ENCODE measurements at places on chromosomes 5 and 9. TPM values are rescaled to one million over a fixed set of nuclear protein-coding genes. Genes with fewer than 3 reads are reported as not detected.

- H3K4me1 ChIP-seq: peaks cover 6% of the 10 kb centered on the region
- H3K4me3 ChIP-seq: peak overlapping the region; percentile 47
- peak; percentile 55 for DNase-seq
- no peaks in the 10 kb centered on the region for H3K36me3 ChIP-seq
Measured at GRCh38 chr5:80960531-80961375, 590 bp downstream of the RASGRF2 start.

DNA sequence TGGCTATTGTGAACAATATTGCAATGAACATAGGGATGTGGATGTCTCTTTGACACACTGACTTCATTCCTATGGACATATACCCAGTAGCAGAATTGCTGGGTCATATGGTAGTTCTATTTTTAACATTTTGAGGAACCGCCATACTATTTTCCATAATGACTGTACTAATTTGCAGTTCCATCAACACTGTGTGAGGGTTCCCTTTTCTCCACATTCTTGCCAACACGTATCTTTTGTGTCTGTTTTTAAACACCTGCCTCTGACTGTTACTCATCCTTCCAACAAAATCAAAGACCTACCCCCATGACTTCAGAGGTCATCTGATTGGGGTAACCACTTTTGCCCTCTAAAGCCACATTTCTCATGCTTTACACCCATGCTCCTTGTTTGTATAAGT is 133.5 kb downstream of the MED27 start:
- H3K4me1 ChIP-seq: no peaks in the 10 kb centered on the region
- H3K36me3 ChIP-seq: no peaks in the 10 kb centered on the region
- H3K27me3 ChIP-seq: no peaks in the 10 kb centered on the region
- no peak overlapping the region for H3K27ac ChIP-seq
- DNase-seq: no peak

CSF2 gene
- not detected for total RNA-seq

- no peak for DNase-seq
- H3K36me3 ChIP-seq: no peaks in the 10 kb centered on the region
- H3K4me1 ChIP-seq: no peaks in the 10 kb centered on the region
- no peak overlapping the region for H3K4me3 ChIP-seq
Measured at GRCh38 chr5:170481849-170482248, 22.0 kb upstream of the KCNIP1 start.

GMCL2 gene
- not detected for total RNA-seq

DNA sequence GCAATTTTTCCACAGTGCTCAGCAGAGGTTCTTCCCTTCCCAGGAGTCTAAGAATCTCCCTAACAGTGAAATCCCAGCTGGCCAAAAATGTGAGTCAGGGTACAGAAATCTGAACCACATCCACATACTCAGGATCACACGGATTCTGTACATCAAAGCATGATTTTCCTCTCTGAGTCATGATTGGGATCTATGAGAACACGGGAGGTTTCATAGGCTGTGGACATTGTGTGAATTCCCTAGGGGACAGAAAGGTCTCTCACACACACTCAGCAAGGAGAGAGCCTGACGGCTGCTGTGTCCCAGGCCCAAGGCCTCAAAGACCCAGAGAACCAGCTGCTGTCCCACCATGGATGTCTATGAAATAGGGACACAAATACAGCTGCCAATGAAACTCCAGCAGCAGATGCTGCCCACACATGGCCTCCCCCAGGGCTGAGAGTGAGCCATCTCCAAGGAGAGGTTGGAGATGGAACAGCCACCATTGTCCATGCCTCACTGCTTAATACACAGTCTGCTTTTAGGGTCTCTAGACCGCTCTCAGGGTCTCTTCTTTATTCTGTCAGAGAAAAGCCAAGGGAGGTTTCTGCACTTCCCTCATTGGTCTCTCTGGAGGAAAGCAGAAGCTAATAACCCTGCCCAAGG is 102.7 kb downstream of the ADAMTS12 start:
- no peaks in the 10 kb centered on the region for H3K36me3 ChIP-seq
- DNase-seq: no peak
- H3K27me3 ChIP-seq: no peaks in the 10 kb centered on the region
- no peaks in the 10 kb centered on the region for H3K4me1 ChIP-seq

DNA sequence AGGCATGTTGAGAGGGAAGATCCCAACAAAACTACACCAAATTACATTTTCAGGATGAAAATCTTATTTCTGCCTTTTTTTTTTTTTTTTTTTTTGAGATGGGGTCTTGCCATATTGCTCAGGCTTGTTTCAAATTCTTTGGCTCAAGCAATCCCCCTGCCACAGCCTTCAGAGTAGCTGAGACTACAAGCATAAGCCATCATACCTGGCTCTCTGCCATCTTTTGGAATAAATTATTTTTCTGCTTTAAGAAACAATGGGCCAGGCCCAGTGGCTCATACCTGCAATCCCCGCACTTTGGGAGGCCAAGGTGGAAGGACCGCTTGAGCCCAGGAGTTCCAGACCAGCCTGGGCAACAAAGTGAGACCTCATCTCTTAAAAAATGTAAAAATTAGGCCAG is 14.3 kb downstream of the AFF4 start:
- peaks cover 8% of the 10 kb centered on the region for H3K36me3 ChIP-seq
- no peak overlapping the region for H3K27ac ChIP-seq
- DNase-seq: no peak
- peaks cover 9% of the 10 kb centered on the region for H3K4me1 ChIP-seq
- no peak overlapping the region for H3K4me3 ChIP-seq

Measured in Peyer's patch (tissue), 4 donors.